ENCODE measurements at places on chromosomes 1 and 21.

- peak; percentile 52 for DNase-seq
Observed at GRCh38 chr1:233326811-233327650, 493 bp upstream of the MAP3K21 start.

- peak; percentile 91 for DNase-seq
Observed at GRCh38 chr1:27300341-27301051, 21.5 kb upstream of the TMEM222 start.

DNA sequence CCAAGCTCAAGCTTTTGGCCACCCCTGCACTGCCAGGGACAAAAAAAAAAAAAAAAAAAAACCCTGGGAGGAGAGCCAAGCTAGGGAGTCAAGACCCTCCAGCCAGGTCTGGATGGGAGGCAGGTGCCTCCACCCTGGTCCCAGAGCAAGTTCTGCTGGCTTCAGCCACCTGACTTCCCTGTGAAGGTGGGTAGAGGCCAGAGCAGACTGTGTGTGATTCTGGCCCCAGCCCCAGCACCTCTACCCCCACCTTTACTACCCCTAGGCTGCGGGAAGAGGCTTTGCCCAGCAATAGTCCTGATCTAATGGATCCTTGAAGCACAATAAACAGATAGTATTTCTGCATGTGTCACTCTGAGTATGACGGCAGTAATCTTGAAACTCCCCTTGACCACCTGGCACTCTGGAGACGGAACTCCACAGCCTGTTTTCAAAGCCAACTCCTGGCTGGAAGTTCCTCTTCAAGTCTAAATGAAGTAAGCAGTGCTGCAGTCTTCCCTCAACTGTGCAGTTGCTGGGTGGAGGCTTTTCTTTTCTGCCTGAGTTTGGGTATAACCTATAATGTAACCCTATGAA is 9.8 kb downstream of the PDZK1IP1 start:
- no peak for DNase-seq

- DNase-seq: peak; percentile 64
Observed at GRCh38 chr1:230308039-230308438, 118.1 kb downstream of the PGBD5 start.

DNA sequence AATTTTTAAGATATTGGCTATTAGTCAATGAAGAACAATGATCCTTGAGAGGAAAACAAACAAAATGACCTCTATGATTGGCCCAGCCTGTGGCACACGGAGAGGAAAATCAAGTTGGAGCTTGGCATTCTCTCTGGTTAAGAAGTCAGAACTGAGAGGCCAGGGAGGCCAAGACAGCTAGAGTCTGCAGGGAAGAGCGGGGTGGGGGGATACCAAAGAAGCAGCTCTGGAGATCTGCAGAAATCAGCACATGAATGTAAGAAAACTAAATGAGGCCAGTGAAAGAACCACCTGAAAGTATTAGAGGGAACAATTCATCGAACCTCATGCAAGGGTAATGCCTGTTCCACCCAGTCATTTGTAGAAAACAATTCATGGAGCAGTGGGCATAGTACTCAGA is 23.8 kb upstream of the C1orf115 start:
- DNase-seq: no peak

DNA sequence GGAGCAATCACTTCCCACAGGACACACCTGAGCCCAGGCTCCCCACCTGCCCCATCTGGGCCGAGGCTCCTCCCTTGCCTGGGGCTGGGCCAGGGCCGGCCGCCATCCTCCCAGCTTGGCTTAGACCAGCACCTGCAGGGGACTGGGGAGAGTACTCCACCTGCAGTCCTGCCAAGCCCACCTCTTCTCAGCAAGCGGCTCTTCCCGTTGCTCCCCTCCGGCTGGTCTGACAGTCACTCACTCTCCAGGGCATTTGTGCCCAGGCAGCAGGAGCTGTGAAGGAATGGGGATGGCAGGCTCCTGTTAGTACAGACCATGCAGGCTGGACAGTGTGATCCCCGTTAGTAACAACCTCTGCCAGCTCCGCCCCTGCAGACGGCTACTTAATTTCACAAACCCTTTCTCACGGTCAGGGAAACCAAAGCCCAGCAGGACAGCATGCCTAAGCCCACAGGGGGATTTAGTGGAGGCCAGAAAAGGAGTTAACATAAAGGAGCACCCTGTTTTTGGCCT is at the start of gene FYB2:
FYB2 (minus strand) TSS at position 18 of the 513 bp plus-strand sequence. CDS start 114 bp downstream, outside the sequence.
- no peak for DNase-seq

- DNase-seq: peak; percentile 35
Observed at GRCh38 chr1:67429011-67429527, 1.1 kb downstream of the SERBP1 start.

- peak; percentile 34 for DNase-seq
Observed at GRCh38 chr1:31799895-31800673, 15.7 kb downstream of the SPOCD1 start.

DNA sequence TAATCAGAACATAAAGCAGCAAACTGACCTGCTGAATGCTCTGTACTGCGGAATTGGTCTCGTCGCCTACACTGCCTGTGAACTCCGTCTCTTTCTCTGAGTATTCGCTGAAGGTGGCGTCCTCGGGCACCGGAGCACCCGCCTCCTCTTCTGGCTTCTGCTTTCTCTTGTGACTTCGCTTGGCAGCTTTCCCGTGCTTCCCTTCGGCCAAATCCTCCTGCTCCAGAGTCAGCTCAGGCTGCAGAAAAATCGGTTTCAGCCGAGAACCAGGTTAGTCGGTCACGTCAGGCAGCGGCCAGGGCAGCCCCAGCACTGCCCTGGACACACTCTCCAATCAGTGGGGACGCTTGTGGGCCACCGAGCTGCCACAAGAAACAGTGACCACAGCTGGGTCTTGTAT is 35.8 kb upstream of the RIPK4 start:
- DNase-seq: peak; percentile 62

- no peak for DNase-seq
Observed at GRCh38 chr1:70503358-70503757, 92.3 kb downstream of the CTH start.

GRCh38 chr1:36322041-36322785 is 1.2 kb downstream of the EVA1B start:
- DNase-seq: peak; percentile 59

- no peak for DNase-seq
Observed at GRCh38 chr1:212141404-212141803, 105.9 kb downstream of the DTL start.

GRCh38 chr21:15729674-15730483 is at the start of gene USP25:
Gene USP25, plus strand, starts transcription at chr21:15729982. Its CDS starts 412 bp downstream, at chr21:15730394.
- peak; percentile 90 for DNase-seq

- DNase-seq: no peak
Observed at GRCh38 chr1:12552951-12553921, 64.8 kb downstream of the DHRS3 start.

DNA sequence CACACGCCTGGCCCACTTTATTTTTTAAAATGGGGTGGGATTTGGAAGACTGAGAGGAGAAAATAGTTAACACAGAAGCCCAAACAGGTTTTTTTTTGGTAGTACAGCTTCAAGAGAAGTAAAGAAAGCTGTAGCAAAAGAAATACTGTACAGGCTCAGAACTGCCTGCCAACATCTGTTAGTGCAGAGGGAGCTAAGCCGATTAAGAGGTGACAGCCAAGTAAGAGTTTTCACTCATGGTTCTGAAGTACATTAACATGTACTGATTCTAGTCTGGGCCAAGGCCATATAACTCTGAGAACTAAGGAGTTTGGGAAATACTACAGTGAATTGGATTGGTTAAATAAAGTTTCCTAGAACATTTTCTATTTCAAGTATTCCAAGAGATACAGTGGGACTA is 51.6 kb downstream of the EIF2B3 start:
- peak; percentile 64 for DNase-seq

GRCh38 chr1:155126556-155127104 is 1.0 kb upstream of the EFNA1 start:
- DNase-seq: peak; percentile 69

GRCh38 chr1:168913711-168914463 is 184.9 kb upstream of the DPT start:
- no peak for DNase-seq

Measured in left hindlimb (tissue), 1 donor.